ENCODE measurements at places on chromosomes 1 and 21.

DNA sequence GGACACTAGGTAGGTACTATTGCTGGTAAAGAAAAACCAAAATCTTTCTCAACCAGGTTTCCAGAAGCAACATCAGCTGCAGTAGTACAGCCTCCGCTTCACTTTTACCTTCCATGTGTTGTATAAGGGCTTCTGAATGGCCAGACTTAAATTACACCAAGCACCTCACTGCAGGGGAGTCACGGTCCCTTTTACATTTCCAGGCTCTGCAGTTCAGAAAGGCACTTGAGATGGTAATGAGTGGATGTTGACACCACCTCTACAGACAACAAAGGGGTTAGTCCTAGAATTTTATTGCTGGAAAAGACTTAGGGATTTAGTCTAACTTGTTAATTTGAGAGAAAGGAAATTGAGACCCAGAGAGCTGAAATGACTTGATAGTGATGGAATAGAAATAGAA lies 12.0 kb upstream of the DUSP12 start:
- no peak for DNase-seq

DNA sequence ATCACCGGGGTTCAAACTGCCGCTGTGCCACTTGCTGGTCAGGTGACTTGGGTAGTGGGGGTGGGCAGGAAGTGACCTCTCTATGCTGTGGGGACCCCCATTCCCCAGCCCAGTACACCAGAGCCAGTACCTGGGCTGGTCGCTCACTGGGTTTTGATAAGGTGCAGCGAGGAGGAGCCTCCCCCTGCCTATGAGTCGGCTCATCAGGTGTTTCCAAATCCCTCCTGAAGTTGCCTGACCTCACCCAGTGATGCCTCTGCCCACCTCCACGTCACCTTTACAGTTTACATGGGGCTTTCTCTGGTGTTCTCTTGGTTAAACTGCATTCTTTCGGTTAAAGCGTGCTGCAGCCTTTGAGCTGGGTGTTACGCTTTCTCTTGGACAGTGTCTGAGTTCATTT lies 58.2 kb downstream of the ARHGEF10L start:
- no peak for DNase-seq

DNA sequence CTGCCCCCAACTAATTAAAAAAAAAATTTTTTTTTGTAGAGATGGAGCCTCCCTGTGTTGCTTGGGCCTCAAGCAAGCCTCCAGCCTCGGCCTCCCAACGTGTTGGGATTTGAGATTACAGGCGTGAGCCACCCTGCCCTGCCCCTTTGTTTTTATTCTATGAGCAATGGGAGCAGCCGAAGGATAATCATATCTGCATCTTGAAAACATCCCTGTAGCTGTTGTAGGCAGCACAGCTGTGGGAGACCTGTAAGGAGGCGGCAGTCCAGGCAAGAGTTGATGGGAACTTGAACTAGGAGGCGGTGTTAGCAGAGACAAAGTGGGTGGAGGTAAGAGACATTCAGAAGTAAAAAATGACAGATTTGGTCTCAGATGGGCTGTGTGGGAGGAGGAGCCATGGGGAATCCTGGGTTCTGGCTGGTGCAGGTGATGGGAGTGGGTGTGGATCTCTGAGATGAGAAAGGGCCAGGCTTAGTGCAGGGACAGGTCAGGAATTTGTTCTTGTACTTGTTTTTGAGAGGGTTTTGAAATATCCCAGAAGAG lies 31.3 kb downstream of the STUM start:
- DNase-seq, result no peak

DNA sequence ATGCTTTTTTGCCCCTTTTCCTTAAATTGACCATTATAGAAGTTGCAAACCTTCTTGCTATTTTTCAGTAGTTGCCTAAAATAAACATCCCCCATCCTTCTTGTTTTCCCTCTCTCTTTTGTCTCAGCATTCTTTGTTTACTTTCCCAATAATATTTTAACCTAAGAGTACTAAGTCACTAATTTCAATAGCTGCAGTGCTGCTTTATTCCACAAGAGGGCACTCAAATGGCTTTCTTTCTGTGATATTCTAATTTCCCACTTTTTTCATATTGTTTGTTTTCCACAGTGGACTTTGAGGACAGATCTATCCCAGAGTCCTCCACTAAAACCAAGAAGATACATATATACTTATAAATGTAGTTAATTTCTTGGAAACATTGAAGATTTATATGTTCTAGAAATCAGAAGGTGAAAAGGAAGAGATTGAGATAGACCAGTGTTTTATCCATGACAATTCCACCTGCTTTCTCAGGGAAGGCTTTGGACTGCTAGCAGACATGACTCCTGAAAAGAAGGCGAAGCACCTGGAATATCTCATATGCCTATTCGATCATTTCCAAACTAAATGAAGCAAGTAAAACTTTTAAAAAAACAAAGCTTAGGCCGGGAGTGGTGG lies 104.8 kb upstream of the GRIK1 start:
- no peak for DNase-seq

DNA sequence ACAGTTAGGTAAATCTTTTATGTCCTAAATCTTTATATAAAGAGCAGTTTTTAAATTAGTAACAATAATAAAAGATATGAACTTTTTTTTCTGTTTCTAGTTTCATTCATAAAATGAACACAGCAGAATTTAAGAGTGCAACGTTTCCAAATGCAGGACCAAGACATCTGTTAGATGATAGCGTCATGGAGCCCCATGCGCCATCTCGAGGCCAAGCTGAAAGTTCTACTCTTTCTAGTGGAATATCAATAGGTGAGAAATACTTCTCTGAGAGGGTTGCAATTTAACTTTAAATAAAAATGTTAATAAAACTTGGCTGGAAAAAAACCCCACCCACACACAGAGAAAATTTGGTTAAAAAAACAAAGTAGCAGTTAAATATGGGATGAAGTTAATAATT lies 15.0 kb upstream of the ANGPTL1 start:
- no peak for DNase-seq

GRCh38 chr21:15631342-15631741 lies 98.4 kb upstream of the USP25 start:
- DNase-seq, result no peak

- DNase-seq, result no peak
Measured at GRCh38 chr1:60895252-60895651, 187.1 kb upstream of the NFIA start.

DNA sequence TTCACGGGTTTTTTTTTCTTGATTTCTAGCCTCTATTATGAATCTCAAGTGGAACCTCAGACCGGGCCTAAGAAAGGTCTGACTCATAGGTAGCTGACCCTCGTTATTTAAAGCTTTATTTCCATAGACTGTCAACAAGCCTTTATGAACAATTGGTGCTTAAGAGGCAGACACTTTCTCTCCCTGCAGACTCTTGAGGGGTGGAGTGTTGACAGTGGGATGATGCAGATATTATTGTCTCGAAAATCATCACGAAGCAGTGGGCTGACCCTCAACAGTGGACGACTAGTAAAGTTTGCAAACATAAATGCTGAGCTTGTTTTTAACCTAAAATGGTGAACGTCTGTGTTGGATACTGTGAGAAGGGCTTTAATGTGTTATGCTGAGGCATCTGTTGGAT lies 1.8 kb downstream of the SFT2D2 start:
- DNase-seq, result no peak

DNA sequence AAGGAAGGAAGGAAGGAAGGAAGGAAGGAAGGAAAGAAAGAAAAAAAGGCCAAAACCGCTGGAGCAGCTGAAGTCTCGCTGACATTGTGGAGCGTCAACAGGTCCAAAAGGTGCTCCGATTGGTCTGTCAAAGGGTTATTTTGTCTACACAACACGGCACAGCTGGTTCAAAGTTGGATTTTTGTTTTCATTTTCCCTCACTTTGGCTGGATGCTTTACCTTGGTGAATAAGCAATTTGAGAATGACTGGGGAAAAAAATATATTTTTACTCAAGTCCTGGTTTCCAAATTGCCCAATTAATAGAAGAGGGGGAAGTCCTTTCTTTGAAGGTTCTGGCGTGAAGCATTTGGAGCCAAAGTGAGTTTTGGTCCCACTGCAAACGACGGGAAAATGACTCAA lies 19.3 kb upstream of the PAX7 start:
- no peak for DNase-seq

- no peak for DNase-seq
Measured at GRCh38 chr21:38254970-38255369, 1.8 kb upstream of the KCNJ15 start.

DNA sequence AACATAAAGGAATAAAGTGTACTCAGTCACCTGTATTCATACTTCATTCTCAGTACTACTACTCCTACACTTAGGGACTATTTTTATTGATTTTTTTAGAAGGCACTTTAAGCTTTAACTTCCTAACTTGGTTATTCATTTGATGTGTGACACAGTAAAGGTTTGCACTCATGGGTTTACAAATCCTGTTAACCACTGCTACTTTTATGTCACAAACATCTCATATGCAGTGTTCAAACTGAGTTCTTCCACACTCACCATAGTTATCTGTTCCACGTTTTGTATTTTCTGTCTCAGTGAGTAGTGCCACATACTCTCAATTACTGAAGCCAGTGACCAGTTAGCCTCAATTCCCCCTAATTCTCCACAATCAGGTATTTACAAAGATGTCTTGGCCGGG lies 33.2 kb downstream of the RCOR3 start:
- no peak for DNase-seq

- DNase-seq, result no peak
Measured at GRCh38 chr1:162633081-162633762, 958 bp downstream of the DDR2 start.

GRCh38 chr1:108699375-108700332 lies 7.5 kb downstream of the PRPF38B start:
- DNase-seq, result no peak

DNA sequence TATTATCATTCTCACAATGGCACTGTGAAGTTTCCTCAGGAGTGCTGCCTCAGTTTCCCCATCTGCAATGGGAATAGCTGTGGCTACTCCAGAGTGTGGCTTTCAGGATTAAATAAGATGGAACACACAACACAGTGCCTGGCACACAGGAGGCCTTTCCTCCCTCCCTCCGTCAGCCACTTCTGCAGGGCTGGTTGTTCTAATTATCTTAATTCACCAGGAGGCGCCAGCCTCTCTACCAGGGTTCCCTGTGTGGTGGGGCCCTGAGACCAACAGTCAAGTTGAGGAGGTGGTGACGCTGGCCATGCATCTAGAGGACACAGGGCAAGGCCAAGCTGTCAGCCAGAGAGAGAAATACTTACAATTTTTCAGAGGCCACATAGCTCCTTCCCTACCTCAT lies 6.3 kb upstream of the FOXO6 start:
- DNase-seq, result no peak

DNA sequence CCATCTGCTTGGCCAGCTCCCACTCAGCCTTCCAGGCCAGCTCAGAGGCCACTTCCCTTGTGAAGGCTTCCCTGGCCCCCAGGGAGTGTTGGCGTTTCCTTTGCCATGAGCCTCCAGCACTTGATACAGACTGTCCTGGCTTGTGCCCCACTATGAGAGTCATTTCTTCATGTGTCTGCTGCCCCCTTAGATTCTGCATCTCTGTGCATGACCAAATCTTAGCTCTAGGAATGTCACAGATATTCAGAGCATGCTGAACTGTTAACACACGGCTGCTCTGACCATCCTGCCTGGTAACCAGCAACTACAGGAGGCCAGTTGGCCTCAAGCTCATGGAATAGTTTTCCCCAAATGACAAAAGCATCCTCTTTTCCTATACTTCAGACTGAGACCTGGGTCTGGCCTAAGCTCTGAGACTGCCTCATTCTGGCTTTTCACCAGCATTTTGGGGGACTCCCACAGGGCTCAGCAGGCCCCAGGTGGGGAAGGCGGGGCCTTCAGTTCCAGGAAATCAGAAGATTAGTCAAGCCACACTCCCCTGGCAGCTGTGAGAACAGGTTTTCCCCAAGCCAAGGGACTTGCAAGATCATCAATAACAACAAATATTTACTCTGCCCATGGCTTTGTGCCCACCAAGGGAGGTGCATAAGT lies 182.6 kb upstream of the EDN2 start:
- peak; percentile 50 for DNase-seq

DNA sequence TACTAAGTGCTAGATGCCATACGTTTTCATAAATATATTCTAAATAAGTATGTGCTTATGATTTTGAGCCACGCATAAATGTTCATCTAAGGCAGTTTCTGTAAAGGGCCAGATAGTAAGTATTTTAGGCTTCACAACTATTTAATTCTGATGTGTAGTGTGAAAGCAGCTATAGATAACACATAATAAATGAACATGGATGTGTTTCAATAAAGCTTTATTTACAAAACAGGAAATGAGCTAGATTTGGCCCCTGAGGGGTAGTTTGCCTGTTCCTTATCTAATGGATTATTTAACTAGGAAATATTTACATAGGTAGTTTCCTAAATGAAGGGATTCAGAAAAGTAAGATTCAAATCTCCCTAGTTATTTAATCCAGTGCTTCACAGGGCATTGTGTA lies 557.6 kb upstream of the PKN2 start:
- no peak for DNase-seq

DNA sequence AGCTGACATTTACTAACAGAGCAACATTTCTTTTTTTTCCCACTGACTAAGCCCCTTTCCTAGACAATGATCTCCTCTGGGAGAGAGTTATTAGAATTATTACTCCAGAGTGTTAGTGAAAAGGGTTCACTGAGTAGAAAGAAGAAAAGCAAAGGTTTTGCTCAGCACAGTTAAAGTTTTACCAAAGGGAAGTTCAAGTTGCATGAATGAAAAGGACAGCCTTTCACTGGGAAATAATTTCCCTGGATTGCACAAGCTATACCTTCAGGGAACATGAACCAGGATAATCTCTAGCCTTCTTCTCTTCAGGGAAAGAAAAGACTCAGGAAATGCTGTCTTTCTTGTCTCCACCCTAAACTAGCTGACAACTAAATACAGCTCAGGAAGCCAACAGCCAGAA lies 71.4 kb upstream of the ESRRG start:
- no peak for DNase-seq
